ENCODE measurements at places on chromosomes 2 and 18.
A peak's percentile ranks its signal among the peaks of the same experiment; 100 is the strongest.

DNA sequence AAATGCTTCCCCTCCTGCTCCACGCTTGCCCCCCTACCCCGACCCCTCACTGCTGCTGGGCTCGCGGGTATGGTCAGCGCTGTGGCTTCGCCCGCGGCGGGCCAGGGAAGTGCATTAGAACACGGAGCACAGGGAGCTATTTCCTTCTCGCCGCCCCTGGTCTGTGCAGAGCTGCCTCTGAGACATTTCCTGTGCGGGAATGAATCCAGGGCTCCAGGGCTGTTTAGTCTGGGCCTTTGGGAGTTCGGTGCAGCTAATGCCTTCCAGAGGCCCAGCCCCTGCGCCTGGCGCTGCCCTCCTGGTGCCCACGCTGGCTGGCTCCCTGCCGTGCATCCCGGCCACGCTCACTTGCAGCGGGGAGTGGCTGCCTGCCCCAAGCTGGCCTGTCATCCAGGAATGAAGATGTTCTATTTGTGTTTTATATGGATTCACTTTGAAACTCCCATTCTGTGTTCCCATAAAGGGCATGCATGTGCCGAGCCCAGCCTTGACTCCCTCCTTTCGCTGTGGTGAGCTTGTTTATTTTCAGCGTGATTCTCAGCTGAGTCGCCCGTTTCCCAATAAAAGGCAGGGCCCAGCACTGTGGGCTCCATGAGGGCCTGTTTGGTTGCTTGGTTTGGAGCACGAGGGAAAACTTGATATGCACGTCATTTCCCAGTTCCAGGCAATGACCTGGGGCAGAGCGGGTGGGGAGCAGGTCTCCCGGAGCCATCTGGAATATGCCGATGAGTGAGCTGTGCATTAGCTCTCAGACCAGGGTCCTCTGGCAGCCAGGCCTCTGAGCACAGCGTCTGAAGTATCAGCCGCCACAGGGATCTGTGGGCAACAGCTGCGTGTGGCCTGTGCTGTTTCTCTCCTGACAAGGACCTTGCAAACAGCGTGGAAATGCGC, 42.7 kb downstream of the SH3RF3 start:
- no peak for DNase-seq

DNA sequence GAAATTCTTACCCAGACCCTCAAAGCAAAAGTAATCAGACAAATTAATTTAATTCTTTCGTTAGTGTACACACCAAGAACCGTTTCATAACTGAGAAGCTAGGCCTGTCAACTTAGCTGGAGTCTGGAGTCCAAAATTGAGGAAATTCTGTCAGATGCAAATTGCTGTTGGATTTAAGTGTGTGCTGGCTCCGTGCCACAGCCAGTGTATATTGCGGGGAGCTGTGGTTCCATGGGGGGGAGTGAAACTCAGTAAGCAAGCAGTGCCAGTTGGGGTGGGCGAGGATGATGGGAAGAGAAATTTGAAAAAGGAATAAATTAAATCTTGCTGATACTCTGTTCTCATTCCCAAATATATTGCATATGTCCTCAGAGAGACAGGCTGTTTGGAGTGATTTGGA, 4.0 kb downstream of the ARPC2 start:
- DNase-seq: no peak

DNA sequence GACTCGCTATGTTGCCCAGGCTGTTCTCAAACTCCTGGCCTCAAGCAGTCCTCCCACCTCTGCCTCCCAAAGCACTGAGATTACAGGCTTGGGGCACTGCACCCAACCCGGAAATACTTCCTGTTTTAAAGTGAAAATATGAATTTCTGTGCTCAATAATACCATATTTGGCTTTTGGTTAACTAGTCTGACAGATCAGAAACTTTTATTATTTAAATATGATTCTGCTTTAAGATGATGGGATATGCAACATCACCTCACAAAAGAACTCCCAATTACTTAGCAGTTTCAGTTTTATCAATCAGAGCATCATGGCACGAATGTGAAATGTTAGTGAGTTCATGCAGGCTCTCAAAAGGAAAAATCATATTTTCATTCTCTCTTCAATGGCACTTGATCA, 120.6 kb downstream of the PTRHD1 start:
- DNase-seq: no peak

DNA sequence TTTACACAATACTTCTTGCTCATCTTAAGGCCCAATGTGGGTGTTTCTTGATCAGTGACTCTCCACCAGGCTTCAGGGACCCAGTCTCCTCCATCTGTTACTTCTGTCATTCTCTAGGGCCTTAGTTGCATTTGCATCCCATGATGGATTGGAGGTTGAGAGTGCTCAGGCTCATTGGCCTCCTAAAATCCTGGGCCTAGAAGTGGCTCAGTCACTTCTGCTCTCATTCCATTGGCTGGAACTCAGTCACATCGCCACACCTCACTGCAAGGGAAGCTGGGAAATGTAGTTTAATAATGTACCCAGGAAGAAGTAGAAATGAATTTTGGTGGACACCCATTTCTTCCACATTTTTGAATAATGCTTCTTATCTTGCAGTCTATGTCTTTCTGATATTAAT, 223.5 kb downstream of the HRH4 start:
- no peak for DNase-seq

DNA sequence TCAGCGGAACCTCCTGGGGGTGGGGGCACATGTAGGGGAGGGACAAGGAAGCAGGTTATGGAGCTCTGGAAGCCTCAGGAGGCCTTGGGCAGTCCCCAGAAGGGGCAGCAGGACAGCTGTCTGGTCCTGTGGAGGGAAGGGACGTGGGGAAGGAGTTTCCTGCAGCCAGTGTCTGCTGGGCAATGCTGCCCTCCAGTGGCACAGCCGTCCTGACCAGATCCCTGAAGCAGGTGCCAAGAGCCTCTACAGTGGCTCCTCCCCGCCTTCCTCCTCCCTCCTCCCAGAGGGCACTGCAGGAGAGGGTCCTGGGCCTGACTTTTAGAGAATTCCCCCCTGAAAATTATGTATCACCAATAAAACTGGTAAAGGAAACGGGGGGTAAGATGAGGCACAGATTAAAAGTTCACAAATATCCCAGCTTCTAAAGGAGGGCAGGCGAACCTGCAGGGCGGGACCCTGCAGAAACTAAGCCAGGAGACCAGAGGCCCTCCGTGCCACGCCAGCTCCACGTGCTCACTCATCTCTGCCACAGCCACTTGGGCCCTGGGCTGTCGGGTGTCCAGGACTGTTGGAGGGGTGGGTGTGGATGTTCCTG, 258.5 kb downstream of the TWIST2 start:
- DNase-seq: no peak

GRCh38 chr2:78977661-78978145, 47.8 kb upstream of the REG3G start:
- DNase-seq: no peak

GRCh38 chr2:226467633-226468032, 332.0 kb downstream of the IRS1 start:
- no peak for DNase-seq

DNA sequence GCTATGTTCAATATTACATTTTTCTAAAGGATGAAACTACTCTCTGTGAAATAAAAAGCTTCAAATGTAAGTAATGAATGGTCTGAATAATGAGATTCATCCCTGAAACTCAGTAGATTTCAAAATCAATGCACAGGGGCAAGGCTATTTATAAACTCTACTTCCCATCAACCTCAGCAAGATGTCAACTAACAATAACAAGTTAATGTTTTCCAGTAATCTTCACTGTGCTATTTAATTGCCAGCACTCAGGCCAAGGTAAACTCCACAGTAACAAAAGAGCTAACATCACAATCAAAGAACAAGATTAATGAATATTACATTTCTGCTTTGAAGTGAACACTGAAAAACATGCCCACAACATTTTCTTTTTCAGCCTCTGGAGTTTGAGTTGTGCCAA, 144.3 kb upstream of the ZFP36L2 start:
- no peak for DNase-seq

- no peak for DNase-seq
Observed at GRCh38 chr2:138293045-138293444, 208.5 kb upstream of the SPOPL start.

DNA sequence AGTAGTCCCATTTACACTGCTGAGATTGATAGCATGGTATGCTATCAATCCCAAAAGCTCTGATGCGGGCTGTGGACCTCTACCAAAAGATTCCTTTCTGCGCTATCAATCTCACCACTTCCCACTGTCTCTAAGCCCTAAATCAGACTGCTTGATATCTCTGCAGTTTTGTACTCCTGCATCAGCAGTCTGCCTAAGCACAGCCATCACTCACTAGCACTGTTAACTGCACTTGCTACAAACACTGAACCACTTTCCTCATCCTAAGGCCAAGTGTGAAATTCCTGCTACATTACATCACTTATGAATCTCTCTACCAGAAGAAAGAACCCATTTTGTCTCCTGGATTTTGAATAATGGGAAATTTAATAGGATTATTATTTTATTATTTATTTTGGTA, 237.0 kb downstream of the HNMT start:
- no peak for DNase-seq

GRCh38 chr2:233832869-233833311, 21.4 kb downstream of the HJURP start:
- no peak for DNase-seq

- no peak for DNase-seq
Observed at GRCh38 chr2:60550178-60550983, 3.1 kb downstream of the BCL11A start.

- no peak for DNase-seq
Observed at GRCh38 chr18:76054156-76054555, 440.9 kb downstream of the ZNF516 start.

GRCh38 chr2:45962177-45962921, 310.9 kb downstream of the PRKCE start:
- DNase-seq: no peak

DNA sequence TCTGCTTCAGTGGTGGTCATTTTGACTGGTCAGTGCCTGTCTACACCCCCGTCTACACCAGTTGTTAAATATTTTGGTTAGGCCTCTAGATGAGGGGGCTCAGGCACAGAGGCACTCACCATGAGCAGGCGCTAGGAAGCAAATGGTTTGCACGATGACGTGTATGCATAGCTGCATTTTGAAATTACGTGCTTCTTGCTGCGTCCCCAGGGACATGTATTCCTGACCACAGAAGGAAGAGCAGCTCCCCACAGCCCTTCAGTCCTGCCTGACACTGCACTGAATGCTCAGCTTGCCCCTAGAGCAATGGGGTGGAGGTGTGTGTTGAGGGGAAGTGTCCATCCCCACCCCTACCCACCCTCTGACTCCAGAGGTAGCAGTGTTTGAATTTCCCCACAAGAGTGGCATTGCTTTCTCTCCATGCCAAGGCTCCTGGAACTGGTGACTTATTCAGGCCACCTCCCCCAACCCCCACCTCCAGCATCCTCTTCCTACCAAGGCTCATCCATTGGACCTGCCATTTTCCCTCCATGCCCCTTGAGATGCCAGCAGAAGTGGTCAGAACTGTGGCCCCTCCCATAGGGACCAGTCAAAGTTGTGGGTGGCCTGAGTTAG, 11.4 kb upstream of the ZAP70 start:
- no peak for DNase-seq

DNA sequence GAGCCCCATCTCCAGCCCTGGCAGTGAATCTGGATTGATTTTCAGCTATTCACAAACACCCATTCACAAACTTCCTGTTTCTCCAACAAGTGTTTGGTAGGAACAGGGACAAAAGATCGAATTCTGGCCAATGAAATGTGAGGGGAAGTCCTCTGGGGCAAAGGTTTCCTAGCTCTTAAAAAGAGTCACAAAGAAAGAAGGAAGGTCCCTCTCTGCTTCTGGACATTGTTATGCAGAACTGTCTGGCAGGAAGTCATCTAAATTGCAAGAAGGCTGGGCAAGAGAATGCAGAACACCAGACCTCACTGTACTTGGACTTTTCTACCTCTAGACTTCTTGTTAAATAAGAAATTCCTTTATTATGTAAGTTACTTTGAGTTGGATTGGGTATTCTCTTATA, 137.3 kb downstream of the CCDC148 start:
- DNase-seq: no peak

GRCh38 chr2:134133622-134134312, 120.1 kb upstream of the MGAT5 start:
- no peak for DNase-seq

DNA sequence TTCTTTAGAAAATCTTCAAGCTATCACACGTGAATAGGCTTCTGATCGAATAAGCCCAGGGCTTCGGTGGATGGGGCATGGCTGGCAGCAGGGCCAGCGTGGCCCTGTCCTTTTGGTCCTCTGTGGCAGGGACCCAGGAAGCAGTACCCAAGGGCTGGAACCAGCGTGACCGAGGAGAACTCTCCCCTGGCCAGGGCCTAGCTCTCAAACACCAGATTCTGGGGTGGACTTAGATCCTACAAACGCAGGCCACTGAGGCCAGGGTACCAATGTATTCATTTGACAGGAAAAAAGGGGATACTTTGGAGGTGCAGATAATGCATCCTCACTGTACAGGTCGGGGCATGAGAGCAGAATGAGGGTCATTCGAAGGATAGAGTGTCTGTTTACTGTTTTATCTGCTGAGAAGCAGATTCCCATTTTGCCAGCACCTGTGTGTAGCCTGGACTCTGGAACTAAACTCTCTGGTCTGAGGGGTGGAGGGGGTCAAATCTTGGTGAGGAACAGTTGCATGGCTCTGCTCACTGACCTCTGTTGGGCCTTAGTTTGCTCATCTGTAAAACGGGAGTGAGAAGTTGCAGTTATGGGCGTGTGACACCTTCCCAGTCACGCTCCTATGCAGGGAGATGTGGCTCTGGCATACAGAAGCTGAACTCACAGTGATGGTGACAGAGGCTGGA, 51.4 kb downstream of the SH3BP4 start:
- DNase-seq: no peak

- DNase-seq: no peak
Observed at GRCh38 chr2:168396131-168396530, 59.9 kb upstream of the CERS6 start.

DNA sequence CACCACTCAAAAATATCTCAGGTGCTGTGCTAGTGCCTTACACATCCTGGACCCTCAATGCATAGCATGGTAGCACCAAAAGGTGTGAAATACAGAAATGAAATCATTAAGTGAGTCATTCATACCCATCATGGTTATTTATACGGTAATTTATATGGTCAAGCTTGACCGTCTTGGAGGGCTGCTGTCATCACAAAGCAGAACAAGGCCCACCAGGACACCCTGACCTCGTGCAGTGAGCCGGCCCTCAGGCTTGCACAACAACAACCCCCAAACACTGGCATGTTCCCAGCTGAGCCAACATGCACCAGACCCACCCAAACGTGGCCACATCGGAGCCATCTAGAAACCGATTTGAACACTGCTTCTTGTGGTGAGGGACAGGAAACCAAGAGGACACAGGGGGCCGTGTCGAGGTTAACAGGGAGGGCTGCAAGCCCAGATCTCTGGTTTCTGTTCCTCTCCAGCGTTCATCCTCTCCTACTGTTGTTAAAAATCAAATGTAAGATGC, 378.5 kb upstream of the ID2 start:
- peak; percentile 23 for DNase-seq

Measured in T follicular helper cell (primary cell).